ENCODE measurements at places on chromosomes 3 and 15.

GRCh38 chr3:16869261-16870005, 15.3 kb upstream of the PLCL2 start:
- H3K36me3 ChIP-seq: no peaks in the 10 kb centered on the region
- H3K27me3 ChIP-seq: no peaks in the 10 kb centered on the region
- no peak overlapping the region for H3K4me3 ChIP-seq

DNA sequence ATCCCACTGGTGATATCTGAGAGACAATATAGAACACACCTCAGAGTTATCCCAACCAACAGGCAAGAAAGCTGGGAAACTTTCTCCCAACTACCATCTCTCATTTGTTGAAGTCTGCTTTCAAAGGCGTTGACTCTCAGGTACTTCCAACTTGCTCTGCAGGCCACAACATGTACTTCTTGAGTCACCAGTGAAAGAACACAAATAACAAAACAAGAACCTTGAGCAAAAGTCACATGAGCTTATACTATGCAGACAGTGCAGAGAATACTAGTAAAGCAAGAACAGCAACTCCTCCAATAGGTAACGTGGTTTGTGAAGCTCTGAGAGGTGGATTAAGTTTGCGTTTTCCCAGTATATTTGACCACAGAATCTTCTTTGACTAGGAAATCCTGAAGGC, 20.6 kb downstream of the SNTN start:
- no peak overlapping the region for H3K4me3 ChIP-seq
- no peaks in the 10 kb centered on the region for H3K27me3 ChIP-seq
- DNase-seq: no peak
- H3K4me1 ChIP-seq: no peaks in the 10 kb centered on the region
- H3K36me3 ChIP-seq: no peaks in the 10 kb centered on the region

- DNase-seq: no peak
- H3K36me3 ChIP-seq: no peaks in the 10 kb centered on the region
Measured at GRCh38 chr3:168574455-168575158, 478.9 kb upstream of the GOLIM4 start.

DNA sequence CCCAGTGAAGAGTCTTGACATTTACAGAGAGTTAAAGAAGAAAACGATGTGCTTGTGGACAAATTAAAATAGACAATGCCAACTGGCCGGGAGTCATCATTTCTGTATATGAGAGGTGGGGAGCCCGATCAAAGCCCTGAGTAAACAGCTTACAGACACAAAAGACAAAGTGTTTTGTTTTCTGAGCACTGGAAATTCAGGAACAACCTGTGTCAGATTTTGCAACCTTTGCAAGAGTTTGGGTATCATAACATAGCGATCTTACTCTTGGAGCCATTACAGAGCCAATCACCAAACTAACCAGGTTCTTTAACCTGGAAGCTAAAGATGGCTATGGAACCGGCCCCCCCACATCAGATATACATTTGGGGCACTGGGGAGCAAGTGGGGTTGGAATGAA, 101.9 kb upstream of the LRIG1 start:
- no peaks in the 10 kb centered on the region for H3K27me3 ChIP-seq
- no peak overlapping the region for H3K4me3 ChIP-seq
- no peak overlapping the region for H3K27ac ChIP-seq

GRCh38 chr15:92510163-92510882, 116.6 kb downstream of the ST8SIA2 start:
- H3K36me3 ChIP-seq: no peaks in the 10 kb centered on the region
- H3K4me3 ChIP-seq: no peak overlapping the region
- DNase-seq: no peak
- H3K27ac ChIP-seq: no peak overlapping the region
- no peaks in the 10 kb centered on the region for H3K27me3 ChIP-seq

All from MM.1S (cell line).